ENCODE measurements at places on chromosomes 11 and 22.

- no peak for DNase-seq
Measured at GRCh38 chr11:77055101-77055561, 11.6 kb upstream of the CAPN5 start.

- DNase-seq: no peak
Measured at GRCh38 chr22:41713004-41713403, 13.7 kb downstream of the MEI1 start.

DNA sequence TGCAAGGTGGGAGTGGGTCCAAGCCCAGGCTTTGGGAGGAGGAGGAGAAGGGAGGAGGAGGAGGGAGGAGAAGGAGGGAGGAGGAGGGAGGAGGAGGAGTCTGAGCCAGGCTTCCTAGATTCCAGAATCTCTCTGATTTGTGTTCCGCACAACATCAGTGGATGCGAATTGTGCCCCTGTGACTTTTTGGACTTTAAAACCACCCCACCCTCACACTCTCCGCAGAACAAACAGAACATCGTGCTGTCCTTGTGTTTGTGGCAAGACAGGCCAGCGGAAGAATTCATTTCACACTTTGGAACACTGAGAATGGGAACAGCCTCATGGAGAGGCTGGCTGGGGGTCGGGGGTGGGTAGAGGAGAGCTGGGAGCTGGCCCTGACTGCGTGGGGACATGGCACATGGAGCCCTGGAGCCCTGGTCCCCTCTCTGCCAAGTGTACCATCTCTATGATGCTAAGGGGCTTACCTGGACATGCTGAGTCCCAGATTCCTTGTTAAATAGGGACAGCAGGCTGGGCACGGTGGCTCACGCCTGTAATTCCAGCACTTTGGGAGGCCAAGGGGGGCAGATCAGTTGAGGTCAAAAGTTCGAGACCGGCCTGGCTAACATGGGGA lies 16.4 kb upstream of the SHANK2 start:
- DNase-seq: no peak

GRCh38 chr11:67015048-67015447 lies 7.9 kb upstream of the SYT12 start:
- no peak for DNase-seq

DNA sequence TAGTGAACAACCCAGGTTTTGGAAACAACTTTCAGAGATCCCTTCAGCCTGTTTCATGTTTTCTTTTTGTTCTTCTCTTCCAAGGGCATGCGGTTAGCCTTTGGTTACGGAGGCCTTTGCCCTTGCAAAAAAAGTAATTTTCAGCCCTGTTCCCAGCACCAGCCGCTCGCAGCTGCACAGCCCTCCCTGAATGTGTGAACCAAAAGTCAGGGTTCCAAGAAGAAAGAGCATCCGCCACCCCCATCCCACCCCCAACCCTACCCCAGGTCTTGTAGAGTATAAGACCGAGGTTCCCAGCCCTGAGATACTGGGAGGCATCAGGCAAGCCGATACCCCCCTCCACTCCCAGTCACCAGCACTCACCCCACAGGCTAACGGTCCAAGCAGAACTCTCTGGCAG lies 56.4 kb downstream of the IGLL1 start:
- DNase-seq: no peak

All from omental fat pad (tissue), 4 donors.